ENCODE measurements at places on chromosomes 16 and 17. TPM values are rescaled to one million over a fixed set of nuclear protein-coding genes. Genes with fewer than 3 reads are reported as not detected.

The RNF167 gene
- total RNA-seq, result 145 TPM

The SPNS1 gene
- 38.1 TPM for total RNA-seq

The ITGAD gene
- total RNA-seq, result not detected

GRCh38 chr17:10879190-10879836 lies 41.4 kb upstream of the PIRT start:
- H3K4me1 ChIP-seq, result no peaks in the 10 kb centered on the region
- H3K4me3 ChIP-seq, result no peak overlapping the region
- no peaks in the 10 kb centered on the region for H3K36me3 ChIP-seq
- no peak overlapping the region for H3K27ac ChIP-seq
- peaks cover 22% of the 10 kb centered on the region for H3K27me3 ChIP-seq

- H3K4me1 ChIP-seq, result no peaks in the 10 kb centered on the region
- no peaks in the 10 kb centered on the region for H3K36me3 ChIP-seq
- no peak overlapping the region for H3K4me3 ChIP-seq
- H3K27ac ChIP-seq, result no peak overlapping the region
- no peaks in the 10 kb centered on the region for H3K27me3 ChIP-seq
- no peak for DNase-seq
These were observed 1008.5 kb upstream of the EEF2KMT start for GRCh38 chr16:6106061-6106460.

DNA sequence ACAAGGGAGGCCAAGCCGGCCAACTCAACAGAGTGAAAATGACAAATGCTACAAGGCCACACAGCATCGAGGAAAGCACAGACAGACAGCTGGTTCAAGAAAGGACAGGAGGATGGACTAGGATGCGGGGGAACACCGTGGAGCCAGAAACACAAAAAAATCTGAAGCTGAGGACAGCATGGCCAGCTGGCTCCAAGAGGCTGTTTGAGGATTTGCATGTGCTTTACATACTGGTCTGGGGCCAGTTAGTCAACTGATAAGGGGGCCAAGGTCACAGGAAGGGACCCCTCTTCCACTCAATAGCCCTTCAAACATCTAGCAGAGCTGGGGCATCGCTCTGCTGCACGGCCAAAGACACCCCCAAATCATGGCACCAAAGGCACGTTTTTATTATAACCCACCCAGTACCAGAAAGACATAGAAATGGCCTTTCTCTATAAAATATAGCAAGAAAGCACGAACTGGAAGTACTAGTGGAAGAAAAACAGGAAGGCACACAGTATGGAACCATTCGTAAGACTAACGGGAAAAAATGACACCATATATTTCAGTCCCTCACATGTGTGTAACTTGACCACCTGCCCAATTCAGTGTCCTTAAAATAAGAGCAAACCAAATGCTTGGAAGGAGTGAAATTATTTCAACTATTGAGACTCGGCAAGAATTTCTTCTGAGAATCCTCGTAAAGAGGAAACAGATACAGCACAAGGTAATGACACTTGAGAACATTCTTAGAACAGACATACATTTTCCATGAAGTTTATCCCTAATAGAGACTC lies 7.8 kb upstream of the SRL start:
- no peaks in the 10 kb centered on the region for H3K27me3 ChIP-seq
- DNase-seq, result no peak
- H3K36me3 ChIP-seq, result no peaks in the 10 kb centered on the region

- H3K27me3 ChIP-seq, result no peaks in the 10 kb centered on the region
- H3K36me3 ChIP-seq, result no peaks in the 10 kb centered on the region
- no peak for DNase-seq
- no peak overlapping the region for H3K4me3 ChIP-seq
- H3K4me1 ChIP-seq, result no peaks in the 10 kb centered on the region
These were observed 333.7 kb upstream of the HSBP1 start for GRCh38 chr16:83473926-83474650.

DNA sequence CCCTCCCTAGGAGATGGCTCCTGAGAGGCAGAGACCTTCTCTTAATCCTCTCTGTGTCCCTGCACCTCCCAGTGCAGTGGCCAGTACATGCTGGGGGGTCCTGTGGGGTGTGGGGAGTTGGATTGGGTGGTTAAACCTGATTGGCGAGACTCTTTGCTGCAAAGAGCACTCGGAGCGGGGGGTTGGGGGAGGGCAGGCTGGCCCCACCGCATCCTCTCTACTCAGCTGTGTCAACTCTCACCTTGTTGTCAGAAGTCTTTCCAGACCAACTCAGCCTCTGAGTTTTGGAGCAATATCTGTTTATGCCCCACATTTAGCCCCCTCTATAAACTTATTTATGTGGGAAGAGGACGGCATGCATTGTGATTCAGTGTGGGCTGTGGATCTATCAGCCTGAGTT lies 40.0 kb downstream of the SMARCE1 start:
- peaks cover 92% of the 10 kb centered on the region for H3K4me1 ChIP-seq
- H3K27ac ChIP-seq, result peak overlapping the region; percentile 100
- H3K4me3 ChIP-seq, result peak overlapping the region; percentile 85
- no peaks in the 10 kb centered on the region for H3K27me3 ChIP-seq
- no peaks in the 10 kb centered on the region for H3K36me3 ChIP-seq
- DNase-seq, result peak; percentile 59

Measured in naive thymus-derived CD8-positive, alpha-beta T cell (primary cell).